ENCODE measurements at places on chromosomes 13 and 19.

- H3K27ac ChIP-seq, result peak overlapping the region; percentile 91
- H3K4me3 ChIP-seq, result peak overlapping the region; percentile 47
- peak; percentile 37 for DNase-seq
- H3K36me3 ChIP-seq, result no peaks in the 10 kb centered on the region
- peaks cover 15% of the 10 kb centered on the region for H3K27me3 ChIP-seq
Observed at GRCh38 chr13:71877256-71877653, 10.3 kb upstream of the DACH1 start.

- H3K27me3 ChIP-seq, result no peaks in the 10 kb centered on the region
- no peak for DNase-seq
- H3K4me3 ChIP-seq, result peak overlapping the region; percentile 89
- H3K27ac ChIP-seq, result no peak overlapping the region
- H3K36me3 ChIP-seq, result peaks cover 18% of the 10 kb centered on the region
Observed at GRCh38 chr13:97978651-97979050, 25.2 kb downstream of the IPO5 start.

DNA sequence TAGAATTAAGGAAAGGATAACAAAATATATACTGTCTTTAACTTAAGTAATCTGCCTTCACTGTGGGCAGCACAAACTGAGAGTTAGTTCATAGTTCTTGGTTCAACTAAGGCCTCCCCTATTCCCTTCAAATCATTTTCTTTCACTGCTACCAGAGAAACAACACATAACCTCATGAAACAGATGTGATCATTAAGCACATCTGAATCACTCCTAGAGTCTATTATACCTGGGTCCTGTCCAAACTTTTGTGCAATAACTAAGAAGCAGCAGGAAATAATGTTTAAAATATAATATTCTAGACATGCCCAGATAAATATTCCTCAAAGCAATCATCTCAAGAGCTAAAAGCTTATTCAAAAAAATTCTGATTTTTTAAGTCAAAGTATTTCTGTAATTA, 62.9 kb downstream of the ZC3H13 start:
- peaks cover 40% of the 10 kb centered on the region for H3K36me3 ChIP-seq
- H3K27ac ChIP-seq, result no peak overlapping the region
- DNase-seq, result no peak
- H3K4me3 ChIP-seq, result no peak overlapping the region

DNA sequence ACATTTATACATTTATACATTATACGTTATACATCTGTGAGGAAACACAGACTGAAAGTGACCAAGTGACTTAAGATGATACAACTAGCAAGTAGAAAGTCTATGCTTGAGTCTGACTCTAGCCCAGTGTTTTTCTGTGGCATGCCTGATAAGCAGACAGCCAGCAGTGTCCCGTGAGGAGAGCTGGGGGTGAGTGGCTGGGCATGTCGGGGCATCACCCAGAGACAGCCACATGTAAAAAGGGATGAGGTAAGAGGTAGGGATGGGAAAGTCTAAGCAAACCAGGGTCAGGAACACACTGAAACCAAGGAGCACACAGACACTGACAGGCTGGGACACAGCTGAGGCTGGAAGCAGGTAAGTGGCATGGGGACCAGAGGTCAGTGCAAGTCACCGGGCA, 333.2 kb downstream of the FOXO1 start:
- H3K4me3 ChIP-seq, result no peak overlapping the region
- peaks cover 26% of the 10 kb centered on the region for H3K4me1 ChIP-seq
- no peaks in the 10 kb centered on the region for H3K27me3 ChIP-seq
- no peak for DNase-seq
- H3K36me3 ChIP-seq, result no peaks in the 10 kb centered on the region

DNA sequence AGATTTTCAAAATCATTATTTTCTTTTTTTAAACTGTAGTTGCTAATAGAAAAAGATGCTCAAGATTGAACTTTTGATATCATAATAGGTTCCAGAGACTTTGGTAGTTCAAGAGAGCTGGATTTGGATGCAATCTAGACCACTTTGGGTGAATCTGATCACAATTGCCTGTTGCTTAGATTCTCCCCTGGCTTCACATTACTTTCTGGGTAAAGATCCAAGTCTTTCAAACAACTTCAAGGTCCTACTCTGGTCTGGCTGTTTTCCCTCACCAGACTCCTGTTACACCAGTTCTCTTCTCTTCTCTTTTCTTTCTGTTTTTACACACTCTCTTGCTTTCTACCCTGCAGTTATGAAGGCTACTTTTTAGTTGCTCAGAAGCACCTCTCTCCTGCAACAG, 7.4 kb upstream of the SPRY2 start:
- H3K27me3 ChIP-seq, result peaks cover 7% of the 10 kb centered on the region

GRCh38 chr13:23201870-23202269, 21.1 kb downstream of the SGCG start:
- H3K27me3 ChIP-seq, result no peaks in the 10 kb centered on the region
- H3K36me3 ChIP-seq, result no peaks in the 10 kb centered on the region
- no peaks in the 10 kb centered on the region for H3K4me1 ChIP-seq
- H3K4me3 ChIP-seq, result no peak overlapping the region
- DNase-seq, result no peak
- H3K27ac ChIP-seq, result no peak overlapping the region

GRCh38 chr19:651991-652390, 11.0 kb downstream of the RNF126 start:
- no peaks in the 10 kb centered on the region for H3K4me1 ChIP-seq
- no peak overlapping the region for H3K27ac ChIP-seq

- H3K4me1 ChIP-seq, result peaks cover 20% of the 10 kb centered on the region
- H3K4me3 ChIP-seq, result peak within 1 kb of the TSS; percentile 87
- H3K36me3 ChIP-seq, result peaks cover 19% of the 10 kb centered on the region
- peak; percentile 93 for DNase-seq
Observed at GRCh38 chr19:57350877-57351805, at the start of gene ZNF304. Gene ZNF304 (plus strand): TSS chr19:57351271. CDS start chr19:57351665, 394 bp downstream.
